ENCODE measurements at places on chromosomes 3 and 15.

DNA sequence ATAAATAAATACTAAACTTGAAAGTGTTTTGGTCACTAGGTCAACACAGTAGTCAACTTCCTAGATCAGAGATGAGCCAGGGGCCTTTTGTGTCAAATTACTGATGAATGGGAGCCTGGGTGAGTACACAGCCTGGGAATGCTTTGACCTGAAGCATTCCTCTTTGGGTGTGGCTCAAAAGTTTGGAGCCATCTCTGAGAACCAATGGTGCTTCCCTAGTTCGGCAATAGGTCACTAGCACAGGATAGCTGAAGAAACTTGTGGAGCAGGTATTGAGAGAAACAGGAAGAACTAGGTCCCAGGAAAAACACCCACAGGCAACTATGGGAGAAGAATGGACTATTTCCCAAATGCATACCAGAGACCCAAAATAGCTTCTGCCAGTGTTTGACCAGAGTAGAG, 56.6 kb upstream of the PLXND1 start:
- no peak for DNase-seq

GRCh38 chr3:28149960-28150359, 91.5 kb upstream of the CMC1 start:
- DNase-seq, result no peak

- no peak for DNase-seq
Measured at GRCh38 chr15:75164625-75165350, 36.9 kb upstream of the C15orf39 start.

DNA sequence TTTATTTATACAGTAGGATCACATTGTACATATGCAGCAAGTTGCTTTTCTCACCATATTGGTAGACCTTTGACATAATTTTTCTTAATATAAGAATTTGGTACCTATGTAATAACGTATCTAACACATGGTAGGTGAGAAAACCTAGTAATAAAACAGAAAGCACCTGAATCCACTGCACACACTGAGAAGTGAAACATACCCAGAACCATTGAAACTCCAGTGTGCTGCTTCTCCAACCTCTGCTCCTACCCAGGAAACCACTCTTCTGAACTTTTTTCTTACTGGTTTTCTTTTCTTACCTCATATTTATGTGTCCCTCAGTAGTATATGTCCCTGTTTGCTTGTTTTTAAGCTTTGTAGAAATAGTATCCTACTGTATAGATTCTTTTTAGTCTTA, 293.0 kb downstream of the UBE2E2 start:
- DNase-seq, result no peak

DNA sequence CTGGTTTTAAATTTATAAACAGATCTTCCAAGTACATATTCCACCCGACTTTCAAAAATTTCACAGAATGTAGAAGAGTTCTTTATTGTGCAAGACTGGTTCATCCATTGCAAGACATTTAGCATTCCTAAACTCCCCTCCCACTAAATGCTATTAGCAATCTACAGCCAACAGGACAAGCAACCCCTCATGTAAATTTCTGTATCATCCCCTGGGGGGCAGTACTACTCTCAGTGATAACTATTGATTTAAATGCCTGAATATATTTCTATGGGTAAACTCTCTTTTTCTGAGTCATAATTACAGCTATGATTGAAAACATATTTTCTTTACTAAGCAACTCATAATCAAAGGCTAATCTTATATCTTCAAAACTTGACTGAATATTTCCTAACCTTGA, 10.7 kb upstream of the SLC15A2 start:
- no peak for DNase-seq

GRCh38 chr3:160184655-160185054, 40.6 kb upstream of the C3orf80 start:
- DNase-seq, result no peak

DNA sequence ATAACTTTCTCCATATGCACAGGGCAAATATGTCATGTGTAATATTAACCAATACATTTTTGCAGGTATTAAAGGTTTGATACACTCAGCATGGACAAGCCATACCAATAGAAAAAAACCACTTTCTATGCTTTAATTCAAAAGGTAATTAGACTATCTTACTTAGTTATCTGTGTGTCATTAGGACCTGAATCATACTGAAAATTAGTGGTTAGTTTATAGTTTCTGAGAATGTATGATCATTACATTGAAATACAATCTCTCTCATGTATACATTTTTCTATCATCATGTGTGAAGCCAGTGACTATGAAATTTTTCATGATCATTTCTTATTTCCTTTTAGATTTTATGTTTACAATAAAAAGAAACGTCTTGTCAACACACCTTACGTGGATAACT, 16.3 kb downstream of the RPS27L start:
- DNase-seq, result no peak

DNA sequence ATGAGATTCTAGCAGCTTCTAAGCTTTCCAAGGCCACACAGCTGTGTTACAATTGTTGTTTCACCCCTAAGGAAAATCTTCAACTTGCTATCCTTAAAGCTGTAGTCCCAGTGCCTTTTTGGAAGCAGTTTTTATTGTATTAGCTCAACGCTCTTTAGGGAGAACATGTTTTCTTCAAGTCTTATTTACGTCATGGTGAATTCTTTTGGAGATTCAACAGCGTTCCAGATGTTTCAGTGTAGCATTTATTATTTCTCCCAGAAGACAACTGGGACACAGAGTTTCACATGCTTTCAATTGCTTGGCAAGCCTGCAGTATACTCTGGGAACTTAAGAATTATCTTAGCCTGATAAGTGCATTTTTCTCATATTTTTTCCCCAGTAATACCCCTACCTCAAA, 888.3 kb downstream of the PLOD2 start:
- no peak for DNase-seq

DNA sequence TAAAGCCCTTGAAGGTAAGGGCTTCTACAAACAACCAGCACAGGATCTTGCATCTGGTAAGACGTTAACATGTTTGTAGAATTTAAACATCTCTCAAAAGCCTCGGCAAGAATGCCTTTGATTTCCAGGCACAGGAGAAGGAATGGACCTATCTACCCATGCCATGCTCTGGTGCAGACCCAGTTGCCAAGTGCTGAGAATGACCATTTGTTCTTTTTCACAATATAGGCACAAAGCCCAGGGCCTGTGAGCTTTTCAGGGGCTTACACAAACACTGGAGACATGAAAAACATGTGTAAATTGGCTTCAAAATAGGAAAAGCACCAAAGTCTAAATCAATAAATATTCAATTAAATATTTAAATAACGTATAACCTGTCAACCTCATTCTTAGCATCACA, 266.9 kb upstream of the TTC14 start:
- DNase-seq, result no peak

GRCh38 chr15:87489456-87489855, 767.1 kb downstream of the NTRK3 start:
- DNase-seq, result no peak

DNA sequence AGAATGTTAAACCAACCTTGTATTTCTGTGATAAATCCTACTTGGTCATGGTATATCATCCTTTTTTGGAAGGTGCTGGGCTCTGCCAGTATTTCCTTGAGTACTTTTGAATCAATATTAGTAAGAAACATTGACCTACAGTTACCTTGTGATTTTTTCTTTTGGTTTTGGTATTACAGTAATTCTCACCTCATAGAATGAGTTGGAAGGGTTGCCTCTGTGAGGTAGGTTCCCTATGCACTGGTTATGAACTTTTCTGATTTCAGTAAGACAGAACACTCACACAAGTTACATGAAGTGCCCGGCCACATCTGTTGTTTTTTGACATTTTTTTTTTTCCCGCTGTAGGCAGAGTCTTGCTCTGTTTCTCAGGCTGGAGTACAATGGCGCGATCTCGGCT, 20.0 kb downstream of the PCCB start:
- DNase-seq, result no peak

- no peak for DNase-seq
Measured at GRCh38 chr3:197335428-197336132, 37.2 kb upstream of the DLG1 start.

DNA sequence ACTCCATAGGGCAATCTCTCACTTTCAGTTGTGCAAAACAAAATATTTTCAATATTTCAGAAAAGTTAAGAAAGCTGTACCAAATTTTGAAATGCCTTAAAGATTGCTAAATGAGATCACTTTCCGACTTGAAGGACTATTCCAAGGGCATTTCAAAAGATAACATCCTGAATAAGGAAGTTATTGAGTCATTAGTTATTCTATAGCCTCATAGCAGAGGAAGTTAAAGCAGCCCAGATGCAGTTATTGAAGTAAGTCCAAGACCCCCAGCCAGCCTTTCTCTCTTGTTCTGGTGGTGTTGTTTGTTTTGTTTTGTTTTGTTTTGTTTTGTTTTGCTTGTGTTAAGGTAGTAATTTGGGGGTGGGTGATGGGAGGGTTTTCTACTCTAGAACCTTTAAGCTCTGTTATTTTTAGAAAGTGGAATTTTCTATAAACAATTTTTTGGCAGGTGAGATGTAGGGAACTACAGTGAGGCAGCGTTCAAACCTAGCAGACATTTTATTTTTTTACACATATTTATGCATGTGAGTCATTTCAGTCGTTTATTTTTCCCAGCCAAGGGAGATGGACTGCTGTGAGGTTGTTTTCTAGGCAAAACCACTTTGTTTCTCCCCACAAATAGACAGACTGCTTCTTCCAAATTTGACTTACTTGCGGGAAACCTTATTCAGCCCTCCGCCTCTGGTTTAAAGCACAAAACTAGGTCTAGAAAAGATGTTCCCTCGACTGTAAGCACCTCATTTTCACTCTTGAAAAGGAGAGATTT, 216.3 kb upstream of the ARPP21 start:
- no peak for DNase-seq

GRCh38 chr3:170603770-170604510, 18.1 kb upstream of the SLC7A14 start:
- no peak for DNase-seq

All from stimulated activated CD4-positive, alpha-beta T cell treated with anti-CD3 and anti-CD28 coated beads, Interleukin-4, amount 100 ng/mL, for 48 hours (primary cell).